Colonic mucosa (tissue), 4 donors: ENCODE measurements at places on chromosomes 1 and 21. TPM values are rescaled to one million over a fixed set of nuclear protein-coding genes. Genes with fewer than 3 reads are reported as not detected.

Gene GUCA2B
- total RNA-seq: 27.7 TPM

Gene KCNC4
- 8.4 TPM for total RNA-seq

Gene KIRREL1
- total RNA-seq: 5.8 TPM

Gene HCN3
- 12.4 TPM for total RNA-seq

Gene MAP3K21
- total RNA-seq: 20.5 TPM

Gene MYOG
- total RNA-seq: not detected

Gene PLXNA2
- 46.1 TPM for total RNA-seq

Gene CFAP141
- total RNA-seq: not detected

Gene FTCD
- 0.45 TPM for total RNA-seq

Gene GPN2
- 32.4 TPM for total RNA-seq

Gene PDZK1
- total RNA-seq: 0.98 TPM

Gene PLA2G2D
- 0.21 TPM for total RNA-seq

Gene GNAT2
- total RNA-seq: not detected

Gene OR2T8
- not detected for total RNA-seq

Gene LCE6A
- total RNA-seq: not detected

Gene DFFB
- 10.7 TPM for total RNA-seq

Gene PGLYRP3
- not detected for total RNA-seq

Gene PTAFR
- 2.2 TPM for total RNA-seq

Gene SPATA45
- not detected for total RNA-seq

Gene LRRC40
- total RNA-seq: 10.7 TPM

Gene LRRC53
- total RNA-seq: 0.07 TPM

Gene DIO1
- total RNA-seq: not detected

Gene JAK1
- 101 TPM for total RNA-seq

Gene PUM1
- total RNA-seq: 119 TPM

Gene RGSL1
- total RNA-seq: not detected

Gene CYP4A11
- 0.57 TPM for total RNA-seq

Gene LIN28A
- total RNA-seq: 1.4 TPM

Gene PTPRC
- total RNA-seq: 11.2 TPM
